Fibroblast of skin of left quadriceps (primary cell): ENCODE measurements at places on chromosomes 5 and 9.

DNA sequence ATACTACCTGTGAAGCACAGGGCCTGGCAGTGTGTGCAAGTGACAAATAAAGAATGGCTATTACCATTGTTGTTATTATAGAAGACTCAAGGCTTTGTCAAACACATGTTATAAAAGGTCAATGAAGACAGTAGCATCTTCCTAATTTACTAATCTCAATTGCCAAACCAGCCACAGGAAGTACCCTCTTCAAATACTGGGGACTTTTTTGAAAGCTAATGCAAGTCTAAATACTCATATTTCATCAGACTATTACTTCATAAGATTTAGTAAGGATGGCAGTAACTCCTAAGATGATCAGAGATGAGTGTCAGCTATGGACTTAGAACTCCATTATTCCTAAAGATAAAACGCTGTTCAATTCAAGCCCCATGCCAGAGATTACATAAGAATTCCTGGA lies 43.0 kb downstream of the GNAQ start:
- no peak for DNase-seq

DNA sequence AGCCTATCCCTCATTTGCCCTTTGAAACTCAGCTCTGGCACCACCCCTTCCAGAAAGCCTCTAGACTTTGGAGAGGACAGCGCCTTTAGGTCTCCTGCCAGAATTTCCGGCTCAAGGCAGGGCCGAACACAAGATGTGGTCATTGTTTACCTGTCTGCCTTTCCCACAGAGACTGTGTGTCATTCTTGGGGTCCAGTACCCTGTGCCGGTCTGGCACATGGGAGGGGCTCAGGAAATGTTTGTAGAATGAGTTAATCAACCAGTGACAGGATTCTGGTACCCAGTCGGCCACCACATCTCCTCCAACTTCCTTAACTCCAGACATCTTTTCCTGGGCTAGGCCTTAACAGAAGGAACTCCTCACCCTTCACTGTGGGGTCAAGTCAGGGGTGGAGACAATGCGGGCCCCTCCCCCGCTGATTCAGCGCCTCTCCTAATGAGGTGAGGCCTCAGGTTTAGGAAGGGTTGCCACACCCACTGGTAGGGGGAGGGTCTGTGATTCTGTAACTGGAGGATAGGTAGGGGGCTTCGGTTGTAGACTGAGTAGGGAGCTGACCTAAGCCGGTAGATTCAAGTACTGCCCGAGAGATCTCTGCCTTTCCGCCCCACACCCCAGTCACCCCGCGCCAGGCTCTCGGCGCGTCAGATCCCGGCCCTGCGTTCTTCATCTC lies 29.3 kb downstream of the PCDH1 start:
- DNase-seq, result no peak

- no peak for DNase-seq
Observed at GRCh38 chr5:8864053-8864452, 681.8 kb downstream of the SEMA5A start.

DNA sequence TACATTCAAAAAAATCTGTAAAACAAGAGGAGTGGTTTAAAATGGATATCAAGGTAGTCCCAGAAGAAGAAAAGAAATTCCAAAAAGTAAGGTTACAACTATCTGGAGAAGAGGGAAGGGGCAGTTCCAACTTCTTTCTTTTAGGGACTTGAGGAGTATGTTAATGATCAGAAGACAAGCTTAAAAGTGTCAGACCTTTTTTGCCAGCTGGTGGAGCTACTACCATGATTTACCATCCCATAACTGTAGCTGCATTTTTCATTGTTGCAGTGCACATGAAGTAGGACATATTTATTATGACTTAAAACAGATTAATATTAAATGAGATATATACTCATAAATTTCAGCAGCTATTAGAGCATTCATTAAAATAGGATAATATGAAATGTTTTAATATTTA lies 158.5 kb upstream of the RGS7BP start:
- DNase-seq, result no peak

- DNase-seq, result no peak
Observed at GRCh38 chr5:137753691-137754187, 424 bp downstream of the HNRNPA0 start.

GRCh38 chr9:136086213-136086881 lies 8.7 kb downstream of the NACC2 start:
- no peak for DNase-seq

DNA sequence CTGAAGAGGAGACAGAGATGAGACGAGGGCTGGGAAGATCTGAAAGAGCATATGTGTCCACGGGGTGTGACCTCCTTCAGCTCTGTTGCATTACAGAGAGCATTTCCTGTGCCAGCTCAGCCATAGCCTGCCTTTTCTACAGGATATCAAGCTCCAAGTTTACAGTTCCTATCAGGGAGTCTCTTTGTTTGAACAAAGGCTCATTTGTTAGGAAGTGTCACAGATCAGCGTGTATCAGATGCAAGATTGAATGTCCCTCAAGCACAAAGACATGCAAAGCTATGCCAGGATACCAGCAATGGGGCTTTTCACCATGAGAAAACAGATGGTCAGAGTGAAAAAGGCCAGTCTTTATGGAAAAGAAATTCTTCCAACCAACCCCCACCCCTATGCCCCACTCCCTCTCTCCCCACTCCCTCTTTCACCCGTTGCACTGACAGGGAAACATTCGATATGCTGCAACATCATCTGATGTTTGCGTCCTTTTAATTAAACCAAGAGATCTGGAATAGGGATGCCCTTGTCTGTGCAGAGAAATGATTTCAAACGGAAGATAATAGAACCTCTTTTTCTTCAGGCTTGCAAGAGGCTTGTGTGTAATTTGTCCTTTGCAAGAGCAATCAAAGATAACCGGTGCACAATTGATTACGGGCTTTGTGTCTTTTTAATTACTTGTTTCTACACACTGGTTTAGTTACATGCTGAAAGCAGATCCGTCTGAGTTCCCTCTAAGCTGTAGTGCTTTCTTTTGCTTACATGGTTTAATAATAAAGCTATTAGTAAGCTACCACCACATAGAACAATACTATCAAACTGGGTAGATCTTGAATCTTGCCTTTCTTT lies 263.1 kb upstream of the RGMB start:
- no peak for DNase-seq

DNA sequence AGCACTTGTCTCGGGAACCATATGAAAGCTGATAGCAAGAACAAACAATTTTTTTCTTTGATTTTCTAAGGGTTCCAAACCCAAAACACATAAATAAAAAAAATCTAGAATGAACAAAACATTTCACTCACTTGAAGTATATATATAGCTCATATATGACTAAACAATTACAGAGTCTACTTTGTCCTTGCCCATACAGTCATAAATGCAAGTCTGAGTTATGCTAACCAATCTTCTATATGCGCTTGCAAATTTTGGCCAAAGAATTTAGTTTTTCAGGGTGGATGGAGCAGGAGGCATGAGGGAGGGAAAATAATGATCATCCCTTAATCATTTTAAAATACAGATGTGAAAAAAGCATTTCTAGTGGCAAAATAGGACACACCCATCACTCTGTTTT lies 370.1 kb downstream of the BNC2 start:
- DNase-seq, result no peak
